ENCODE measurements at places on chromosomes 1 and 21. TPM values are rescaled to one million over a fixed set of nuclear protein-coding genes. Genes with fewer than 3 reads are reported as not detected.

The WDR64 gene
- total RNA-seq: not detected

The LAD1 gene
- not detected for total RNA-seq

The INTS7 gene
- total RNA-seq: 41.5 TPM

The SPRR1A gene
- total RNA-seq: not detected

The CYP4A11 gene
- not detected for total RNA-seq

The FAM72A gene
- 20.6 TPM for total RNA-seq

The C1orf116 gene
- 0.09 TPM for total RNA-seq

The ANKRD35 gene
- not detected for total RNA-seq

The CD5L gene
- not detected for total RNA-seq
